ENCODE measurements at places on chromosomes 11 and 22.

DNA sequence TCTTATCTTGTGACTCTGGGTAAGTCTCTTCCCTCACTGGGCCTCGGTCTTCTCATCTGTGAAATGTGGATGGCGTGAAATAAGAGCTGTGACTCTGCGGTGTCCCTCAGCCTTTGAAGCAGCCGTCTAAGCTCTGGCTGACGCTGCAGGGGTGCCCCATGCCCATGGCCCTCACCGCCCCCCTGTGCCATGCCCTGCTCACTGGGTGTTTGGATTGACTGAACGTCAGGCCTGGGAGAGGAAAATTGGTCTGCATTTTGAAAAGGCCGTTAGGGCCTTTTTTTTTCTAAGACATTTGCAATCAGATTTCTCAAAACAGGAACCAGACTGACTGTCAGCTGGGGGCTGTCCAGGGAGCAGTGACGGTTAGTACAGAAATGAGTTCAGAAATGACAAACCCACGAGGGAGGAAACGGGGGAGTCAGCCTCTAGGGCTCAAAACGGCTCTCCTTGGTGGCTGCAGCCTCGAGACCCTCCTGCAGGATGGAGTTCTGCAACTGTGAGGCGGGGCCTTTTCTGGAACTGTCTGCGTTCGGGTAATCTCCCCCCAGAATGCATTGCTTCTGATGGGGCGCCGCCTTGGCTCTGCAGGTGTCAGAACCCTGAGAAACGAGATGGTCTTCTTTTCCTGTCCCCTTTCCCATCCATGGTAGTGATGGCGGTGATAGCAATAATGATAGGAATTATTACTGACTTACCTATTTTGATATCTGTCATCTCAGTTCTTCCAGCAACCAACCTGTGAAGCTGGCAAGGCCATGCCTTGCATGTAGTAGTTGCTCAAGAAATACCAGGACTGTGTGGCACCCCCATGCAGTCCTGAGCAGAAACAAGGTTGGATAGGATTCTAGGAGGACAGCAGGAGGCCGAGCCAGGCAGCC is 2.0 kb downstream of the GRK2 start:
- peak; percentile 92 for DNase-seq

- DNase-seq, result no peak
Measured at GRCh38 chr11:9859554-9860305, 195.9 kb downstream of the SWAP70 start.

- DNase-seq, result peak; percentile 23
Measured at GRCh38 chr11:1928891-1929541, 9.5 kb downstream of the TNNT3 start.

DNA sequence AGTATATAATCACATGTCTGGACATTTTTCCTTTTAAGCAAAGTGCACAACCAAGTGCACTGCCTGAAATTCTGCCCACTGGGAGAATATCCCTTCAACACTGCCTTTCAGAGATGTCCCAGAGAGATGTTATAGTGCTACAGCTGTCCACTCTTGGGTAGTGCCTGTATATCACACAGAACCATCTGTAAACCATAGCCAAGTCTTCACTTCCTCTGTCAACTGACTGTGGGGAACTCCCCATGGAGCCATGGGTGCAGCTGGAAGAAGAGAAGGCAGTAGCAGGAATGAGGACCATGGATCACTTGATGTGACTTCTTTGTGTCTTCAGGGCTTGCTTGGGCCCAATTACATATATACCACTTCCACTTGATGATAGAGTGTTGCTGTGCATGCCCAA is 44.6 kb upstream of the LIN7C start:
- no peak for DNase-seq

GRCh38 chr11:86747801-86748200 is 52.5 kb upstream of the PRSS23 start:
- no peak for DNase-seq

DNA sequence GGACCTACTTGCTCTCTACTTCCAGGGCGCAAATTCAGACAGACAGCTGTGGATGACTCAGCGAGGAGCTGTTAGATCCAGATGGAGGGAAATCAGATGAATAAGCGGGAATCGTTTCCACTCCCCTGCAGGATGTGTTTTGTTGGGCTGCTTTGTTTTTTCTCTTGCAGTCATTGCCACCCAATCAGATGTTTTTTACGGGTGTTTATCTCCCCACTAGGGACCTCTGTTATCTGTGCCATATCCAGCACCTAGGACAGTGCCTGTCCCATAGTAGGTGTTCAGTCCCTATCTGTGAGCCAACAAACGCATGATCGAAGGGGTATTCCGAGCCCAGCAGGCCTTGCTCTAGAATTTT is 51.1 kb upstream of the PARVG start:
- DNase-seq, result no peak

DNA sequence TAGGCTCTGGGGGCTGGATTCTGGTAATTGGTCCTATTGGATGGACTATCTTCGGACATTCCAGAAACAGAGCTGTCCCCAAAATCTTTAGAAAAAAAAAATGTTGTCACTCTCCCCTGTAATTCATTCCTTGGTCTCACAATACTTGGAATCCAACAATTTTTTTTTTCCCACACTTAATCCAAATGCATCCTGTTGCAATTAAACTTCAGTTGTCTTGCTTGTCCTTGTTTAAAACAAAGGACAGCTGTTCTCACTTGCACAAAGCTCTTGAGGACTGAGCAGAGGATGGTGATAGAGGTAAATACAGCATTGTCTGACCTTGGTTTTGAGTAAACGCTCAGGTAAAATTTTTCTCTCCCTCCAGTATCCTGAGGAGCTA is 75.3 kb downstream of the SC5D start:
- no peak for DNase-seq

GRCh38 chr11:5038341-5038740 is 8.0 kb upstream of the OR52J3 start:
- DNase-seq, result no peak

- DNase-seq, result no peak
Measured at GRCh38 chr11:62622476-62623089, 797 bp upstream of the B3GAT3 start.

DNA sequence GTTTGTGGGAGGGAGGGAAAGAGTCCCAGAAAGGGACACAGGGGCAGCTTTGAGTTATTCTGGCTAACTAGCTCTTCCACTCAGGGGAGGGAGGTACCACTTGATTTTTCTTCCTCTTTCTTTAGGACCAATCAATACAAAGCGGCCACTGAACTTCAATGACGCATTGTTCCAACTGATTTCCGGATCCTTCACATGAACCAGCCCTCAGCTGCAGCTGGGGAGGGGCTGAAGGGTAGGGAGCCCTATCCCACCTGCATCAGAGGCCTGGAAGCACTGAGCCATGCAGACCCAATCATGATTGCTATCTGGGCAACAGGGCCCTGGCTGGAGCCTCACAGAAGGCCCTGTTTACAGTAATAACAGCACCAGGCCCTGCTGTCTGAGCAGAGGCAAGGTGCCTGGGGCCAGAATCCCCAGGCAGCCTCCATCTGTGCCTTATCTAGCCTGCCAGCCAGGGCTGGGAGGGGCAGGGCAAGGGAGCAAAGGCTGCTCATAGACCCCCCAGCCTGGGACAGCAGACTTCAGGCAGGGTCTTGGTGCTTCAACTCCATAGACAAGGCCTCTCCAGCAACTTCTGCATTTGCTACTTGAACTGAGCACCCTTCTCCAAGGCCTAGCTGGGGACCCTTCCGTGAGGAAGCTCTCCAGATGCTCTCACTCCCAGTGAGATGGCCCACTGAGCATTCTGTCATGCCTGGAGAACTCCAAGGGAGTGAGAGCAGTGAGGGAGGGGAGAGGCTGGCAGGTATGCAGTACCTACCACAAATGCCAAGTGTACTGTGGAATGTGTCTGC is 22.5 kb downstream of the CLPB start:
- peak; percentile 67 for DNase-seq

DNA sequence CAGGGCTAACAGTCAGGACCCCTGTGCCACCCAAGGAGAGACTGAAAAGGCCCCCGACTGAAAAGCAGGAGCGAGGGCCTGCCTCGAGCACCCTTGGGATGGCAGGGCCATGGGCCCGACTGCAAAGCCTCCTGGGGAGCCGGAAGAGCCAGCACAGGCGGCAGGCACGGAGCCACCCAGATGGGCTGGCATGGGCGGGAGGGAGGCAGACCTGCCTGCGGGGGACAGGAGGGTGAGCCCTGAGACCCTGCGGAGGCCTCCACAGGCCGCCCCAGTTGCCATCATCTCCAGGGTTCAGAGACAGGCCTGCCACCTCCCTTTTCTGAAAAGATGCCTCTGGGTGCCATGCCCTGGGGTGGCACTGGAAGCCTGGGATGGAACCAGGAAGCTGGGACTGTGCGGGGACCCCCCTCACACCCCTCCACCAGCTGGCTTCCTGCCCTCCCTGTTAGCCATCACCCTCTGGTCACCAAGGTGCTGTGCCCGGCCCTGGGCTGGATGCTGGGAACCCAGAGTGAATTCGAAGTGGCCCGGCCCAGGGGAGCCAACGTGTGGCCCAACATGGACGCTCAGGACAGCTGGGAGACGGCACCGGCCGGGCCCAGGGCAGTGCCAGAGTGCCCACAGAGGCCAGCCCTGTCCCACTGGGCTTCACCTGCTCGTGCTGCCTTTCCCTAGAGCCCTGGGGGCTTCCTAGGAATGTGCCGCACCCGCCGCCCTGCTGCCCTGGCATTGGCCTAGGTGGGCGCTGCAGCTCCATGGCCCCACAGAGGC is 13.8 kb downstream of the TSPAN32 start:
- DNase-seq, result no peak

DNA sequence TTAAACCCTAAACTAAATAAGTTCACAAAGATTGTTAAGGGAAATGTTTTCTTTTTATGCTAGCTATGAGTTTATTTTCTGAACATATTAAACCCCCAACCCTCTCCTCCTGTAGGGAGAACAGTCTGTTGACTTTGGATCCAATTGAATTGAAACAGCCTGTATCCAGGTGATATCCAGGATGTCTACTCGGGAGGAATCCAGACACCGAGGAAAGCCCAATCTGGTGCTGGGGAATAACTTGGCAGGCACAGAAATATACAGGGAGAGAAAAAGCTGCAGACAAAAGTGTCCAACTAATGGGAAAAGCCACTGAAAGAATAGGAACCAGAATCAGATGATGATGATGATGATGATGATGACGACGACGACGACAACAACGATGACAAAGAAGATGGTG is 93.9 kb upstream of the API5 start:
- no peak for DNase-seq

DNA sequence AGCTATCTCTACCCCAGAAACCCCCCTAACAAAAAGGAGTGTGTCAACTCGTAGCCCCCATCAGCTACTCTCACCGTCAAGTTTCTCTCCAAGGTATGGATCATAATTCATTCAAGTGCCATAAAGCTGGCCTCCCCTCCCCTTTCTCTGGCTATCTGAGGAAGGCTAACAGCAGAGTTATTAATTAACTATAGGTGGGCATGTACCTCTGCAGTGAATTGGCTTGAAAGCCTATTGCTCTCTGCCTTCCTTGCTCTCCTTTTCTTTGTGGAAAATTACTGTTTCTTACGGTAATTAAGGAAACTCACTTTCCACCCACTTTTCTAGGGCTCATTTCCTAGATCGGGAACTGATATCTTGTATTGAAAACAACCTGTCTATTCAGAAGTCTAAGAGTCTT is 14.1 kb downstream of the POLA2 start:
- DNase-seq, result no peak

- DNase-seq, result no peak
Measured at GRCh38 chr11:130247319-130247718, 67.4 kb downstream of the ZBTB44 start.

- no peak for DNase-seq
Measured at GRCh38 chr11:47271328-47271727, 1.4 kb downstream of the MADD start.

- no peak for DNase-seq
Measured at GRCh38 chr22:32987081-32987631, 71.0 kb downstream of the SYN3 start.

- DNase-seq, result peak; percentile 93
Measured at GRCh38 chr11:1202776-1203504, 19.9 kb upstream of the MUC5B start.

DNA sequence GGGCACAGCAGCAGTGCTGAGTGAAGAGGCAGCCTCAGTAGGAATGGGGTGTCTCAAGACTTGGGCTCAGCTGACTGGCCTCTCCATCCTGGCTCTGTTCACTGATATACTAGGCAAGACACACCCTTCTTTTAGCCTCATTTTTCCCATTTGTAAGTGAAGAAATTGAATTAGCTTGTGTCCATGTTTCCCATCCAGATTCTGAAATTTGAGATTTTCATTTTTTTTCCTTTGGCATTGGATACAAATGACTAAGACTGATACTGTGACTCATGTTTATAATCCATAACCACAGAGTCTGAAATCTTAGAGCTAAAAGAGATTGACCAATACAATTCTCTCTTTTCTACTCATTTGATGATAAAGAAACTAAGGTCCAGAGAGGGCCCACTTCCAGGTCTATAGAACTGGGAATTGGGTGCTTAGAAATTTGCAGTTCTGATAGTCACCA is 110.9 kb downstream of the KCNC1 start:
- no peak for DNase-seq

DNA sequence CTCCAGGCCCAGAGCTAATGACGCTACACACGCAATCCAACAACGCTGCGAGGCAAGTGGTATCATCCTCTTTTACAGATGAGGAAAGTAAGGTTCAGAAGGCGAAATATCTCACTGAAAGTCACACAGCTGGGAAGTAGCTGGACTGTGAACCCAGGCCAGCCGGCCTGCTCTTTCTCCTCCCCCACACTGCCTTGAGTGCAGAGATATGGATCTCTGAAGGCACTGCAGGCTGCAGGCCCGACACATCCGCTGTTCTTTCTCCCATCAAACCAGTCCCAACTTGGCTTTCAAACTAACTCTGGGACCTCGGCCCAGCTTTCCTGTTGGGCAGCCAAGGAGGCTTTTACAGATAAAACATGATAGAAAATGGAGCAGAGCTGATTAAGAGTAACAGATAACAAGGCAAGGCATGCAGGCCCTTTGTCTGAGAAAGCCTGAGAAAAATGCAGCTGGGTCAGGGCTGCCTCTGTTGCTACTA is 64.0 kb upstream of the PTPRJ start:
- DNase-seq, result no peak

DNA sequence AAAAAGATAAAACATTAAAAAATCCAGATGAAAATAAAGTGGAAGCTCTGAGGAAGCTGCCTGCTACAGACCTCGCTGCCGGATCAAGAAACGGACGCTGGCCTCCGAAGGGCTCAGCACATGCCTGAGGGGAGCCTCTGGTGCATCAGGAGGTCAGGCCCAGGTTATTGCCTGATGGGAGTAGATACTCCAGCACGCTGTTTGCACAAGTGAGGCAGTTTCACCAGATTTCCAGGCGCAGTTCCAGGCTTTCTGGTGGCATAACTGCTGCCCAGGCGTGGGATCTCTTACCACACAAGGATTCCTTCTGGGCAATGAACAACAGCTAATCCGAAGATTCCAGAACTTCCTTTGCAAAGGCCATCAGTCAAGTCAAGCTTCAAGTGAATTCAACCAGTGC is 154.2 kb downstream of the MPPED1 start:
- no peak for DNase-seq

DNA sequence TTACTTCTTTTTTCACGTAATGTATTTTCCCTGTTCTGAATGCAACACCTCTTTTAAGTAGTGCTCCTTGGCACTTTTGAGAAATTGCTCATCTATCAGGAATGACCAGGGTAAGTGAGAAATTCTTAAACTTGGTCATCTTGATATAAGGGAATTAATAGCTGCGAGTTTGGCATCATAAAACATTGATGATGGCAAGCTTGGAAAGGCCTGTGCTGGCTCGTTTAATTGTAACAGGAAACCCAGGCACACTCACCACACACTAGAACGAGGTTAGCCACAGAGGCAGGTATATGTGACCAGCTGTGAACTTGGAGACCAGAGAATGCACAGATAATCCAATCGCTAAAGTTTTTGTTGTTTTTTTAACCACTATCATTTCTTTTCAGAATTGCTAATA is 24.3 kb downstream of the FAM118A start:
- no peak for DNase-seq

Measured in GM13977 (cell line).